D721Med (cell line): ENCODE measurements at places on chromosomes 16 and 17.

DNA sequence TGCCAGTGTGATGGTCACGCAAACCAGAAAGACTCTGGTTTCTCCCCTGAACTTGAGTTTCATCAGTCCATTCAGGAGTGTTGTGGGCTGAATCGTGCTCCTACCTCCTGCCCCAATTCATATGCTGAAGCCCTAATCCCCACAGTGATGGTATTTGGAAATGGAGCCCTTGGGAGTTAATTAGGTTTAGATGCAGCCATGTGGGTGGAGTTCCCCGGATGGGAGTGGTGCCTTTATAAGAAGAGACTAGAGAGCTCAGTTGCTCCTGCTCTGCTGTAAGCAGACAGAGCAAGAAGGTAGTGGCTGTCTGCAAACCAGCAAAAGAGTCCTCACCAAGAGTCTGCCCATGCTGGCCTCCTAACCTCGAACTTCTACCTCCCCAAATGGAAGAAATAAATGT is 160.3 kb upstream of the DYNLRB2 start:
- no peak for DNase-seq

DNA sequence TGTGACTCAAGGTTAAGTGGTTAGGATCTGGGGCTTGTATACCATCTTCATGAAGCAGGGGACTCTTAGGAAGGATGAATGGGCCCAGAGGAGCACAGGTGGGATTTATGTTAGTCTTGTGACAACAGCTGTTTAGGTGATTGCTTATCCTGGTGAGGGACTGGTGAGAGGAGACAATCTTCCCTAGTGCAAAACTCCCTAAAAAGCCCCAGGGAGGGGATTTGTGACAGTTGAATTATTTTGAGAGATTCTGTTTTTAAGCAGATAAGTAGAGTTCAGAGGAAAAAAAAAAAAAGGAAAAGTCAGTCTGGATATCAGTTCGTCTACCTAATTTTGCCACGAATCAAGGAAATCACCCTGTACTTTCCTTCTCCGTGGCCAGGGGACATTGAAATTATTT is 35.1 kb upstream of the SEC14L1 start:
- no peak for DNase-seq

GRCh38 chr17:6639014-6639585 is 1.4 kb downstream of the KIAA0753 start:
- no peak for DNase-seq

DNA sequence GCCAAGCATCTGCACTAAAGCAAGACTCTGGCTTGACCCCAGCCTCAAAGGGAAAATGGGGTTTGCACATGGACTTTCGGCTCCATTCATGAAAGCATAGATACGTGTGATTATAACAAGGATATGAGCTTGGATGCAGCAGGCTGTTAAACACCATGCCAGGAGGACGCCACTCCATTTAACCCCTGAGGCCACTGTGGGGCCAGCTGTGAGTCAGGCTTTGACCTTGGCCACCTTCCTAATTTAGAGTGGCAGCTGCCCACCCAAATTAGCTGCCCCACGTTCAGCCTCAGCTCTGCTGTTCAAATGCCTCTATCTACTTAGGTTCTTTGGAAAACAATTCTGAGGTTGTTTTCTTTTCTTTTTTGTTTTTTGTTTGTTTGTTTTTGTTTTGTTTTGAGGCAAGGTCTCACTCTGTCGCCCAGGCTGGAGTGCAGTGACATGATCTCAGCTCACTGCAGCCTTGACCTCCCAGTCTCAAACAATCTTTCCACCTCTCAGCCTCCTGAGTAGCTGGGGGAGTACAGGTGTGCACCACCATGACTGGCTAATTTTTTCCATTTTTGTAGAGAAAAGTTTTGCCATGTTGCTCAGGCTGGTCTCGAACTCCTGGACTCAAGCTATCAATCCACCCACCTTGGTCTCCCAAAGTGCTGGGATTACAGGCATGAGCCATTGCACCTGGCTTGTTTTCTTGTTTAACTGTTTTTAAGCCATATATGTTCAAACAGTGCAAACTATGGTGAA is 23.2 kb upstream of the KIFC3 start:
- no peak for DNase-seq
